ENCODE measurements at places on chromosomes 1 and 21. TPM values are rescaled to one million over a fixed set of nuclear protein-coding genes. Genes with fewer than 3 reads are reported as not detected.

Gene HOOK1
- 14.5 TPM for total RNA-seq

Gene INSRR
- total RNA-seq, result 0.07 TPM

Gene SPRR3
- total RNA-seq, result not detected

Gene MROH7
- 0.53 TPM for total RNA-seq

Gene CSRP1
- total RNA-seq, result 57.6 TPM
